ENCODE measurements at places on chromosomes 3 and 15.

DNA sequence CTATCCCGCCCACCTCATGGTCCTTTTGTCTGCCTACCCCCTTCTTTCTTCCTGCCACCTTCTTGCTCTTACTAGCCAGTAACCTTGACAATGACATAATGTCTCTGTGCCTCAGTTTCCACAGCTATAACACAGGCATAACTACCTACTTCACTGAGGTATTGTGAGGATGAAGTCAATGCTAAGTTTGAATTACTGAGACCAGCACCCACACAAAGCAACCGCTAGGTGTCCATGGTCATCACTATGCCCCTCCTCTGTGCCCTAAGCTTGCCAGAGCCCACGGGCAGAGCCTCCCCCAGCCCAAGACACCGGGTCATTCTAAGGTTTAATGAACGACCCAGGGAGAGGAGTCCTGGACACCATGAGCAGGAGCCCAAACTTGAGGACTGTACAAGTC lies 101.6 kb downstream of the OXNAD1 start:
- no peak for DNase-seq

DNA sequence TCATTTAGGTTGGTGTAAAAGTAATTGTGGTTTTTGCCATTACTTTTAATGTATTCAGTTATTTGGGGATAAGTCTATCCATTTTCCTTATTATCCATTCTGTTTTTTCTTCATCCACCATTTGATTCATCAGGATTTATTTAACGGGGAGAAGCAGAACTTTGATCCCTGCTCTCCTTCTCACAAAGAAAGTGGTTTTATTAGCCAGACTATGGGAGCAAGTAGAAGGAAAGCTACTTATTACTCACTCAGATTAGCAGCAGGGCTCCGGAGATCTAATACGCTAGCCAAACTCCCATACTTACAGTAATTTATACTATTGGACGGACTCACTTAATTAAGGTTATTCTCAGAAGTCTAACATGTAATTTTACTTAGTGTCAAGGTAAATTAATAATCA lies 14.7 kb upstream of the TMEM87A start:
- no peak for DNase-seq

GRCh38 chr3:59339818-59340217 lies 290.0 kb upstream of the CFAP20DC start:
- no peak for DNase-seq

DNA sequence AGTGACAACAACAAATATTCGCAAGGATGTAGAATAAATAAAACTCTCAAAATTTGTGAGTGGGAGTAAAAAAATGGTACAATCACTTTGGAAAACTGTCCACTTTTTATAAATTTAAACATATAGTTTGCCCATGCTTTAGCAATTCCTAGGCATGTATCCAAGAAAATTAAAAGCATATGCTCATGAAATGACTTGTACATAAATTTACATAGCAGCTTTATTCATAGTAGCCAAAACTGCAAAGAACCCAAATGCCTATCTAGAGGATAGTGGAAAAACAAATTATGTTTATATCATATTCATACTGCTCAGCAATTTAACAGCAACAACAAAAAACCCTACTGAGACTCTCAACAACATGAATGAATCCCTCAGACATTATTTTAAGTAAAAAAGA lies 363.6 kb upstream of the CCDC54 start:
- DNase-seq = no peak

DNA sequence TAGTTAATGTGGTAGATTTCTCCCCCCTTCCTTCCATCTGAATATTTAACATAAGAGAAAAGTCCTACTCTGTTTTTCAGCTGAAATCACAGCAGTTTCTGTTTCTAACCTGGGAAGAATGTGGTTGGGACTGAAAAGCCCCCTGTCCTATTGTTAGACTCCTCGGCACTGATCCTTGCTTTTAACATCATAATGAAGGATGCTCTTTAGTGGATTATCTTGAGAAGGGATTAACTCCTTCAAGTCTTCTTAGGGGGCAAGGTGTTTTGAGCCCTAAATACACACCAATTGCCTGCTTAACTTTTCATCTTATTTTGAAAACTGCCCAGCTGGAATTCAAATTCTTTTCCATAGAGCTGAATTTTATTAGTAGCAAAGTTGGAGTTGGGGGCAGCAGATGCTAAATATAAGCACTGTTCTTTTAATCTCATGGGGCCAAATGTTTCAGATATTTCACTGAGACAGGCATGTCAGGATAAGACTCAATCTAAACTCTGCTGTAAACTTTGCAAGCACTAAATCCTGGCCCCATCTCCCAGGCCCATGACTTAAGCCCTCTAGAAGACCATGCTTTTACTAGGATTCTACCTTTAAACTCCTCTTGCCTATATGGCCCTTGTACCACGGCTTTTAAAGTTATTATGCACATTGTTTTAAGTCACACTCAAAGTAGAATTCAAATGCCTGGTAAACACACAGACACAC lies 243.2 kb upstream of the NR2F2 start:
- no peak for DNase-seq

- DNase-seq = no peak
Measured at GRCh38 chr3:15382405-15382923, 44.9 kb downstream of the METTL6 start.

GRCh38 chr15:59372352-59373211 lies at the start of gene MYO1E:
Gene MYO1E (minus strand): TSS chr15:59372871. CDS start chr15:59372500, 371 bp downstream.
- DNase-seq = peak; percentile 36

GRCh38 chr3:4856136-4856535 lies 123.1 kb upstream of the BHLHE40 start:
- no peak for DNase-seq

GRCh38 chr15:98144388-98144787 lies 183.9 kb downstream of the ARRDC4 start:
- no peak for DNase-seq

DNA sequence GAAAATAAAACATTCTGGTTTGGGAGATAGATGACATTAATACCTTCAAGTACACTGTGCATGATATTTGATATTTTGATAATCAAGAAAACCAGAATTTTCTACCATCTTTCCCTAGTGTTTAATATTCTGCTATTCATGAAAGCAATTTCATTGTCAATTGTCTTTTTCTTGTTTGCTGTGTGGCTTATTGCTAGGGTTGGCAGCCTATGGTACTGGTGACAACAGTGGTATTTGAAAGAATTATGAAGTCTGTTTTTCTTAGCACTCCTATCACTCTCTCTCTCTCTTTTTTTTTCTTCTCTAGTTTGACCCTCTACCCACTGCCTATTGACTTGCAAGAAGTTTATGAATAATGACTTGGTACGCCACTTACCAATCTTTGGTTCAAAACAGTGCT lies 15.4 kb downstream of the RNF13 start:
- no peak for DNase-seq

DNA sequence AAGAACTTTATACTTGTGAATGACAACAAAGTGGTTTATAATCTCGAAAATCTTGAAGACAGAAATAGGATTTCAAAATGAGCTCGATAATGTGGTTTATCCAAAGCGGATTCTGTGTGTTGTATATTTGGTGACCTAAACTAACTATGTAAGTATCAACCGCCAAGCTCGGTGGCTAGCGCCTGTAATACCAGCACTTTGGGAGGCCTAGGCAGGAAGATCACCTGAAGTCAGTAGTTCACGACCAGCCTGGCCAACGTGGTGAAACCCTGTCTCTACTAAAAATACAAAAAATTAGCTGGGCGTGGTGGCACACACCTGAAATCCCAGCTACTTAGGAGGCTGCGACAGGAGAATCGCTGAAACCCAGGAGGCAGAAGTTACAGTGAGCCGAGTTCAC lies 2.2 kb downstream of the ATP13A3 start:
- no peak for DNase-seq

GRCh38 chr3:17091910-17092582 lies 207.3 kb downstream of the PLCL2 start:
- DNase-seq = no peak

- no peak for DNase-seq
Measured at GRCh38 chr3:45582430-45582829, 12.1 kb upstream of the LIMD1 start.

DNA sequence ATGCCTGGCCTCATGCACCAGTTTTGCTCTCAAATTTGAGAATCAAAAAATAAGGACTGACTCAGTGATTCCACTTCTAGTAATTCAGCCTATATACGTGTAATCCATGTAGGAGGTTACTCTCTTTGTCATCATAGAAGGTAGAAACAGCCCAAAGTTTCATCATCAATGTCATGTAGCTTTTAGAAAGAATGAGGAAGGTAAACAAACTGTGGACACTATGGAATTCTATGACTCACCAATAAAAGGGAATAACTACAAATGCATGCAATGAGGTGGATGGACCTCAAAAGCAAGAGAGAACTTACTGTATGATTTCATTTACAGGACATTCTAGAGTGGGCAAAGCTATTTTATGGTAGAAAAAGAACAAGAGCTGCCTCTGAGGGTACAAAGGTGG lies 93.2 kb upstream of the LRIG1 start:
- no peak for DNase-seq

GRCh38 chr3:101381809-101382208 lies 61.4 kb upstream of the IMPG2 start:
- DNase-seq = no peak

GRCh38 chr3:16103472-16103871 lies 71.0 kb upstream of the GALNT15 start:
- DNase-seq = no peak

GRCh38 chr3:134685929-134686802 lies 35.3 kb upstream of the KY start:
- no peak for DNase-seq

GRCh38 chr3:126895178-126896066 lies 87.5 kb upstream of the PLXNA1 start:
- DNase-seq = no peak

DNA sequence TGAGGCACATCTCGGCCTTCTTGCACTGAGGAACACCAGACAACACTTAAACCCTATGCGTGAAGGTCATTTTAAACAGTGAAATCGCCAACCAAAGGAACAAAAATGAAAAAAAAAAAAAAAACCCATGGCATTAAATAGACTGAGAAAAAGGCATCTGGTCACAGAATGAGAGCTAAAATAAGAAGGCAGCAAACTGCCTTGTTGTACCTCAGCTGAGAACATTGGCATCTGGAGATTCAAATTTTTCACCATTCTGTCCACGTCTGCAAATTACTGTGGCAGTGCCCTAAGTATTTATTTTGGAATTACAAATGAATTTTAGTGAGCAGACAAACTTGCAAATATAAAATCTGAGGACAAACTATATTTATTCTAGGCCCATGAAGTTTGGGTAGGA lies 82.6 kb upstream of the POU1F1 start:
- DNase-seq = no peak

DNA sequence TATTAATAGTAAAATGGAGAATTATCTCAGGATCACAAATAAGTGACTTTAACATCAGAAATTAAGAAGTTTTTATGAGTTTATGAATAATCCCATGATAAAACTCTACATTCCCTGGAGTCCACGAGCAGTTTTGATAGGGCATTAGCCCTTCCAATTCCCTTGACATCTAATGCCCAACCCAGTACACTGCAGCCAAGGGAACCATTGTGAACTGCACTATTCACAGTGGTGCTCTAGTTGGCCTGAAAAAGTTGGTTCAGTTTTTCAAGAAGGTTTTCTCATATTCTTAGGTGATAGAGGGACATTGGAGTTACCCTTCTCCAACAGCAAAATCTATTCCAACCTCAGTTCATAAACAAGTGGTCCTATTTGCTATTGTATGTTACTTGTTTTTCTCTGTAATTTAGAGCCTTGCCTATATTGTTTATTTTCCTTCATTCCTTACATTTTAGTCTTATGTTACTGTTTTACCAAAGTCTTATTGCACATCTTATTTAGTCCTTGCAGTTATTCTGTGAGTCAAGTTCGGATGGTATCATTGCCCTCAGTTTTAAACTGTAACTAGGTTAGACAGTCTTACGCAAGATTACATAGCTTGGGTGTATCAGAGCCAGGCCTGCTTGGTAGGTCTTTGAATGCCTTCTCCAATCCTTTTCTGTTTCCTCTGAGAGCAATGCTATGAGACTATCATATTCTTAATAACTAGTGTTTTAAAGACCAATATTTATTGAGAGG lies 57.9 kb upstream of the SAMMSON start:
- DNase-seq = no peak

GRCh38 chr3:115533218-115533617 lies 90.1 kb upstream of the GAP43 start:
- no peak for DNase-seq

- DNase-seq = no peak
Measured at GRCh38 chr3:156635034-156635433, 39.4 kb upstream of the TIPARP start.

GRCh38 chr3:56126632-56127031 lies 341.6 kb downstream of the ERC2 start:
- DNase-seq = no peak

DNA sequence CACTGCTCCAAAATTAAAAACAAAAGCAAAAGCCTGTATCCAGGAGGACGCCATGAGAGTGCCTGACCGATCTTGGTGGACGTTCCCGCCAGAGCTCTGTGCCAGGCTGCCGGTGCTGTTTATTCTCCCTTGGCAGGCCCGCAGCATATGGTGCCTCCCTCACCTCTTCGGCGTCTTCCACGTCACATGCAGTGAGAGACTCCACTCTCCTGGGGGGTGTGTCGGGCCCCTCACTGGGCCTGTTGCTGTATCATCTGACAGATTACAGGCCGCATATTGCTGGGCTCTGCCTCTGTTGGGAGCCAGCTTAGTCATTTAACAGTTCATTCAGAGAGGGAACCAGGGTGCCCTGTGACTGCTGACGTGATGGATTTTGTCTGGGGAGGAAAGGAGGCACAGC lies 86.4 kb upstream of the ARRDC4 start:
- no peak for DNase-seq

DNA sequence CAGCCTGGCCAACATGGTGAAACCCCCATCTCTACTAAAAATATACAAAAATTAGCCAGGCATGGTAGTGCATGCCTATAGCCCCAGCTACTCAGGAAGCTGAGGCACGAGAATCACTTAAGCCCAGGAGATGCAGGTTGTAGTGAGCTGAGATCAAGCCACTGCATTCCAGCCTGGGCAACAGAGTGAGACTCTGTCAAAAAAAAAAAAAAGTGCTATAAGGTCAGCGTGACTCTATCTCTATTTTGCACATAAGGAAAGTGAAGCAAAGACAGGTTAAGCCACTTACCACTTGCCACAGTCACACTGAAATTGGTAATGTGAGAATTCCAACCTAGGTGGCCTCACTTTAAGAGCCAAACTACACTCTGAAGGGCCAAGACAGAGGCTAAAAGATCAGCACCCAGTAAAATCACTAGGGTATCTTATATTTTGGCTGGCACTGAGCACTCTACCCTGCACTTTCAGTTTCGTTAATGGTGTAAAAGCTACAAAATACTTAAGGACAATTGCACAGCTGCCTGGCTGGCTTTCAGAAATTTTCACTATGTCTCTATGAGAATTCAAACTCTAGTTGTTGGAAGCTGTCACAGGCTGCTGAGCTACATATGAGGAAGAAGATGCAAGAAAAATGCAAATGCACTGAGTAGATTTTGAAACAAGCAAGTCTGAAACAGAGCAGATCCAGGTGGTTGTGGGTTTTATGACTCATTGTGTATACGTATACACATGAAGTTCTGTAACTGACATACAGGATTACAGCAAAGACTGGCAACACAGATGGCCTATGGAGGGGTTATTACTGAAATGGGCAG lies 32.7 kb downstream of the TRANK1 start:
- no peak for DNase-seq
